ENCODE measurements at places on chromosomes 12 and 14.
A peak's percentile ranks its signal among the peaks of the same experiment; 100 is the strongest.

- DNase-seq: no peak
These were observed 239.8 kb downstream of the CACNA1C start for GRCh38 chr12:2292560-2292959.

GRCh38 chr12:599756-600155 lies 63.5 kb downstream of the NINJ2 start:
- no peak for DNase-seq

GRCh38 chr12:132510746-132511477 lies 21.0 kb downstream of the FBRSL1 start:
- no peak for DNase-seq

DNA sequence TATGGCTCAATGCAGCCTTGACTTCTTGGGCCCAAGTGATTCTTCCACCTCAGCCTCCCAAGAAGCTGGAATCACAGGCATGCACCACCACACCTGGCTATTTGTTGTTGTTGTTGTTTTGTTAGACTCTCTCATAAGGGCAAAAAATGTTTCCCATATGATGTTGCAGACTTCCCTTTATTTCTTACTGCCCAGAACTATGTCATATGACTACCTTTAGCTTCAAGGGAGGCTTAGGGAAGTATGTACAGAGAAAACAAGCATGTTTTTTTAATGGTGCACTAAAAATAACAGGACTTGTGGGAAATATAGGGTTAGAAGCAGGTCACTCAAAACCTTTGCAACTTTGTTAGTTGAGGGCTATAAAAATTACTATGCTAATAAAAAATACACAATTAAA lies 4.3 kb upstream of the GPR19 start:
- DNase-seq: no peak

DNA sequence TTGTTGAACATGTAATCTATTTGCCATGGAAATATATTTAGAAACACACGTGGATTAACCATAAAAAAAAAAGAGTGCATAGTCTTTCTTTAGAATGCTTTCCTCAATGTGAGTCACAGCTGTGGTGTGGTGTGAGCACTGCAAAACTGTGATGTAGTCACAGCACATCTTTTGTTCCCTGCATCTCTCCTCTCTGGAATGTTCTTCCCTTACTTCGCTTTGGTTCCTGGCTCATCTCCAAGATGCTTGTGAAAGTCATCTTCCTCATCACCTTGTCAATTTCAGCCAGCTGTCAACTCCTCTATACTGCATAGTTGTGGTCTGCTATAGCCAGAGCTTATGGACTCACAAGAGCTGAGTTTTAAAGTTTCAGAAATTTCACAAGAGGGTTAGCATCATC lies 60.2 kb downstream of the STAB2 start:
- DNase-seq: no peak

- DNase-seq: no peak
These were observed 2.9 kb downstream of the NUDT4 start for GRCh38 chr12:93380480-93381121.

GRCh38 chr12:6263931-6264330 lies 46.6 kb upstream of the PLEKHG6 start:
- DNase-seq: no peak

DNA sequence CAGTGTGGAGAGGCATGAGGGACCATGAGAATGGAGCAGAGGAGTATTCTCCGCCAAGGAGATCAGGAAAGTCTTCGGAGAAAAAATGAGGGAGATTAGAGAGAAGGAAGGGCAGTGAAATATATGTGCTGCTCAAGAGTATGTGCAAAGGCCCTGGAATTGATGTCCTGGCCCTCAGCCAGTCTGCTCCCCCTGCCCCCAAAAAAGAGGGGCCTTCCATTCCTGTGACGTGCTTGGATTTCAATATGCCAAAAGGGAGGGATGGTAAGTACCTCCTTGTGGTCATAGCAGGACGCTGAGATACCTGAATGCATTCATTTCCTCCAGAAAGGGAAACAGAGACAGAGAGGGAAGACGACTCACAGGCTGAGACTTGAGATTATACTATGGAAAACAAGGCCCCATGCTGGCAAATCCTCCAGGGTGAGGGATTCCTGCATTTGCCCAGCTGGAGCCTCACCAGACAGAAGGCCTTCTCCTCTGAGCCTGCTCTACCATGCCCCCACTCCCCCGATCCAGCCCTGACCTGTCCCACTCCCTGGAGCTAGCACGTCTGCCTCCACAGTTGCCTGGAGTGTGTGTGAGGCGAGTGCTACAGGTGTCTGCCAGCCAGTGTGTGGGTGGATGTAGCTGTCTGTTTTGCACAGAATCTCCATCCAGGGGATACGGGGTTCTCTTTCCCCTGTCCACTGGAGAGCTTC lies 3.9 kb upstream of the RARG start:
- peak; percentile 29 for DNase-seq

DNA sequence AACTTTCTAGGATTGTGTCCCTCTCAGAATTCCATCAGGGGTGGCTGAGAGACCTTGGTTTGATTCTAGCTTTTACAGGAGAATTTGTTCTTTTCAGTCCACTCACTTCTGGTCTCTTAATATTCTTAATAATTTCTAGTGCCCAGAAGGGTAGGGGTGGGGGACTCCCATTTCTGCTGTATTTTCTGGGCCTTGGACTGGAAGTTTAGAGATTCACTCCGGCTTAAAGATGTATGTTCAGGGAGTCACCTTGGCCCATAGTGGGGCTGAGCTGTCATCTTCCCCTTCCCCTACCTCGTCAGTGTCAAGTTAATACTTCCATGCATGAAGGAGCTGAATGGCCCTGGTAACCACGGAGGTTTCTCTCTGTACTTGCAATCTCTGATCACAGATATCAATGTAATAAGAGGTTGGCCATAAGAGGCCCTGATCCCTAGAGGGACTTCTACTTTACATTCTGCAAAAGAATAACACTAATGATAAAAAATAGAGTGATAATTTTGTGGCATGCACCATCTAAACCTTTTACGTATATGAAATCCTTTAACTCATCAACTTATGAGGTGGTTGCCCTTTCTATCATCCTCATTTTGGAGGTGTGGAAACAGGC lies 6.7 kb downstream of the KRT81 start:
- DNase-seq: no peak

- DNase-seq: no peak
These were observed 251.6 kb downstream of the TRHDE start for GRCh38 chr12:72523754-72524153.

GRCh38 chr12:127687181-127687580 lies 579.8 kb upstream of the TMEM132C start:
- DNase-seq: no peak

DNA sequence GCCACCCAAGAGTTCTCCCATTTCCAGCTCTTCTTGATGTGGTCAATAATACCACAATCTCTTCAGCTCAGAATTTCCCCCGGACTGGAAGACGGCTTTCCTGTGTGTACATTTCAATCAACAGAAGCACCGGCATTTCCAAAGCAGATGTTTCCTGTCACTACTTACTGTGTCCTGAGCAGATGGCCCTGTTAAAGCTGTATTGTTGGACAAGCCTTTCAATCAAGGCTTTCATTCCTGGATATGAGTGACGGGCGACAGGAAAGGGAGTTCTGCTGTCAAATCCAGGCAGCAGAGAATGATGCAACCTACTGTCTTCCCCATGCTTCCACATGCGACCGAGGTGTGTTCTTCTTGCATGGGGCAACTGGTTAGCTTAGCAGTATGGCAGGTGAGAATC lies 76.4 kb upstream of the CCDC60 start:
- no peak for DNase-seq

- no peak for DNase-seq
These were observed 123.5 kb upstream of the KITLG start for GRCh38 chr12:88703790-88704189.

- DNase-seq: no peak
These were observed 62.4 kb downstream of the TMEM30B start for GRCh38 chr14:61218767-61219166.

DNA sequence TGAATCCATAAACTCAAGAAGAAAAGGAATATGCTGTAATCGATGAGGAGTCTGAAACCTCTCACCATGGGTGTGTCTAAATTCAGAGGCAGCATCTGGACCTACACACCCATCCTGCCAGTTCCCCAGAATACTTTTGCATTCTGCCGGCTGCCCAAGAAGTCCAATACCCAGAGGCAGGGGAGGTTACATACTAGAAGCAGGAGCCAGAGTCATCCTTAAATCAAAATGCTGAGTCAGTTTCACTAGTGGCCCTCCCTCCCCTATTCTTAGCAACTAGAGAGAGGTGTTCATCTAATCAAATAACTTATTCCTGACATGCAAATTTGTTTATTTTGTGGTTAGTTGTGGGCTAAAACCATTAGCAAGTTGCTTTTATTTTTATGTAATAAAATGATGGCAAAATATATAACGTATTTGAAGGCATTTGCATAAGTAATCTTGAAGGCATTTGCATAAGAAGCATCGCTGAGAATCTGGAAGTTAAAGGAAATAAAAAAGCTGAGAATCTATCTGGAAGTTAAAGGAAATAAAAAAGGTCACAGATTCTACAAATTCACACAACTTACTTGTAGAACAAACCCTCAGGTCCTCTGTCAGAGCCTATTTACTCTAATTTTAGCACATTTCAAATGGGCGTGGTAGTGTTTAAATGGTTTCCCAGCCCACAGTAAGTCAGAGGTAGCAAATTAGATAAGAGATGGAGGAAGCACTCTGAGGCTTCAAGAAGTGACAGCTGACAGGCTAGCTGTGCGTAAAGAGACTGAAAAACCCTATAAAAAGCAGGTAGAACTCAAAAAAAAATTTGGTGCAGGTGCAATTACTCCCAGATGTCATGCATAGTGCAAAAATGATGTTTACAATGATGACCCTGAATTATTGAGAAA lies 7.8 kb downstream of the BHLHE41 start:
- DNase-seq: no peak

DNA sequence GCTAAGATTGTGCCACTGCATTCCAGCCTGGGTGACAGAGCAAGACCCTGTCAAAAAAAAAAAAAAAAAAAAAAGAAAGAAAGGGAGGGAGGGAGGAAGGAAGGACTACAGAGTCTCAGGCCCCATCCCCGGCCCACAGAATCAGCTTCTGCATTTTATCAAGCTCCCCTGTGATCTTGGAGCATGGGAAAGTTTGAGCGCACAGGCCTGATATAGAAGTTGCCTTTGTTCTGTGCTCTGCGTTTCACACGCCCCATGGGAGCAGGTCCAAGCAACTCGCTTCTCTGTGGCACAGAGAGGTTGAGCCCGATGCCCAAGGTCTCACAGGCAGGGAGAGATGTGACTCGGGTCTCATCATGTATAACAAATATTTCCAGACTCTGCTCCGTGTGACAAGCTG lies 101.8 kb downstream of the PHETA1 start:
- DNase-seq: no peak

DNA sequence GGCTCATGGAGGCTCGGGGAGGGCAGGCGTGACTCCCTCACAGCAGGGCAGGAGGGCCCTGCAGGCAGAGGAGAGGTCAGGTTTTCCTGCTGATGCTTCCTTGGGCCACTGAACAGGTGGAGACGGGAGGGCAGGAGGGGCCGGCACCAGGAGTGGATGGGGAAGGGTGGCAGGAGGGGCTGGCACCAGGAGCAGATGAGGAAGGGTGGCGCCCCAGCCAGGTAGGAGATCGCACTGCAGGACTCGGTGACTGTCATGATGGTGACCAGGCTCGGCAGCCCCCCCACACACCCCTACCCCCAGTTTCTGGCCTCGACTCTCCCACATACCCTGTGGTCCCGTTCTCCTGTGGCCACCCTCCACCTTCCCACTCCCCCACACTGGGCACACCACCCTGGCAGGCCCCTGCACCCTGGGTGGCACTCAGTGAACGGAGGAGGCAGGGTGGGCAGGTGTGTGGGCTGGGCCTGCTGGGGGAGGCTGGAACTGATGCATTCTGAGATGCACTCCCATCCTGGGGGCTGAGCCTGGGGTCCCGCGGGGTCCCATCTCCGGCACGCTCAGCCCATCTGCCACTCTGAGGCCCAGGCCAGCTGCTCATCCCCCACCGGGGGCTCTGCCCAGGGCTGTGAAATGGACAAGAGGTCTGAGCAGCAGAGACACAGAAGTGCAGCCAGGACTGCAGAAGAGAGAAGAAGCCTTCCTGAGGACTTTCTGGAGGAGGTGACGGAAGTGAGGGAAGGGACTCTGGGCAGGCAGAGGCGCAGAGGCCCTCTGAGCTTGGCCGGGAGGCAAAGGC lies 2.8 kb downstream of the NUDT14 start:
- no peak for DNase-seq

- DNase-seq: no peak
These were observed 359.9 kb downstream of the RGS6 start for GRCh38 chr14:72291908-72292688.

DNA sequence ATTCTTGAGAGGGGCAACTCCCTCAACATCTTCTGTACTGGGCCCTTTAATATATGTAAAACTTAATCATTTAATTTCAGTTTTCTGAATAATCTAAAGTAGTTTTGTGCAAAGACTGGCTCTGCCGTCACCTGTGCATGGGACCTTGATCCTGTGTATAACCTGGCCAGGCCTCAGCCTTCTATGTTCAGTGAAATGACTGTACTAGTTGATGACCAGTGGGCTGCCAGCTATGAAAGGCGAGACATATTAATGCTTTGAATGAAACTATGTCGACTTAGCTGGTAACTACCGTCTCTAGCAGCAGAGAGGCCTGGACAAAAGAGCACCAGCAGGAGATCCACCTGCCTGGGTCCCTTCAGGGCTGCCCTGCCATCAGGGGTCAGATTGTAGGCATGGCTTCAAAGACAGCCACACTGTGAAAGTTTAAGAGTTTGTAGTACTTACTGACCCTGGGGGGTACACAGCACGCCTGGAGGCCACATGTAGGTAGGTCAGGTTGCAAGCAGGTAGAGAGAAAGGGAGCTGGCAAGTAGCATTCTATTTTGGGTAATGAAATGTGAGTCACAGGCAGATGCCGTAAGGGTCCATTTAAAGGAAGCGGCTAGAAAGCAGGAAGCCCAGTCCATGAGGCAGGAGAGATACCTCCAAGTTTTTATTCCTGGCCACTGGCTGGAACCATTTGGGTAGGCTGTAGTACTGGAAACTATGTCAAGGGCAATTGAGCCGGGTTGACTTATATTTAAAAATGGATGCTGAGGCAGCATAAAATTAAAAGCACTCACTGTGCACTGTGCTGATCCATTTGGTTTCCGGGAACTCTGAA lies 77.2 kb downstream of the BHLHE41 start:
- no peak for DNase-seq

- DNase-seq: no peak
These were observed 44.7 kb upstream of the SINHCAF start for GRCh38 chr12:31370531-31371255.

GRCh38 chr14:91295276-91295845 lies 50.9 kb upstream of the GPR68 start:
- no peak for DNase-seq

Measured in CD4-positive, alpha-beta T cell (primary cell).